Upper lobe of right lung (tissue), 1 donor: ENCODE measurements at places on chromosomes 5 and 9. TPM values are rescaled to one million over a fixed set of nuclear protein-coding genes. Genes with fewer than 3 reads are reported as not detected.

DNA sequence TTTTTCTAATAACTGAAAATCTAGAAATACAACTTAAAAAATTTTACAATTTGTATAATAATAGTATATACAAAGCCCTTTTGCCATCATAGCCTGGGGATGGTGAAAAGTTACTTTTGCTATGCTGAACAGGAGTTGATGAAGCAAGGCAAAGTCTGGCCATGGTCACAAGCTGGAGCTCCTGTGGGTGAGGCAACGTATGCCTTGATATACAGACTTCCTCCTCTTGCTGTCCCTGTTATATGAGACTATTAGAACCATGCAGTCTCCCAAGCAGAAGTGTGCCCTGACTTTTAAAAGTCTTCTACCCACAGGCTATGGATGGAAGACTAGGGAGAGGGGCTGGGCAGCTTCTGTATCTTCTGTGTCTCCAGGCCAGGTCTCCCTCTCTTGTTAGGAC lies 15.7 kb downstream of the FAM151B start:
- H3K4me1 ChIP-seq, result no peaks in the 10 kb centered on the region
- no peak for DNase-seq
- H3K36me3 ChIP-seq, result no peaks in the 10 kb centered on the region

DNA sequence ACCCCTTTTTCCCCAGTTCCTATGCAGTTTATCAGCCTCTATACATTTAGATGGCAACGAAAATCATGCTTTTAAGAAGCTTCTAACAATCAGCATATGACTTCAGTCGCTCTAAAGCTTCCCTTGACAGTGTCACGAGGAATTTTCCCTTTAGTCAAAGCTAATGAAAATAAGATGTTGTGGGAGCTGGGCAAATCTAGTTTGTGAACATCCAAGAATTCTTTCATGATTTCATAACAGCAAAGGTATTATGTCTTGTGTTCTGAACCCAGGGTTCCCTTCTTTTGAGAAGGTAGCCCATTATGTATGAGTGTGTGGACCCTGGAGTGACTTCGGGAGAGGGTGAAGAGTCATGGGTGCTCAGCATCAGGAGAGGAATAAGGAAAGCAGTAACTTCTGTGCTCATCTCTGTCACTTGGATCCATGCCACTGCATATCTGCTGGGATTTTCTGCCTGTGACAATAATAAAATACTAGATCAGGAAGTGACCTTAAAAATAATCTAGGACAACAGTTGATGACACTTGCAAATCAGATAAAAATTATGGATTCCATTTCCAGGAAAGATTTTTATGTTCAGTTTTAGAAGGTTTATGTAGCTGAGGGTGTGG lies 102.4 kb downstream of the PCSK1 start:
- peaks cover 12% of the 10 kb centered on the region for H3K4me1 ChIP-seq
- no peaks in the 10 kb centered on the region for H3K36me3 ChIP-seq
- no peaks in the 10 kb centered on the region for H3K27me3 ChIP-seq
- no peak for DNase-seq

DNA sequence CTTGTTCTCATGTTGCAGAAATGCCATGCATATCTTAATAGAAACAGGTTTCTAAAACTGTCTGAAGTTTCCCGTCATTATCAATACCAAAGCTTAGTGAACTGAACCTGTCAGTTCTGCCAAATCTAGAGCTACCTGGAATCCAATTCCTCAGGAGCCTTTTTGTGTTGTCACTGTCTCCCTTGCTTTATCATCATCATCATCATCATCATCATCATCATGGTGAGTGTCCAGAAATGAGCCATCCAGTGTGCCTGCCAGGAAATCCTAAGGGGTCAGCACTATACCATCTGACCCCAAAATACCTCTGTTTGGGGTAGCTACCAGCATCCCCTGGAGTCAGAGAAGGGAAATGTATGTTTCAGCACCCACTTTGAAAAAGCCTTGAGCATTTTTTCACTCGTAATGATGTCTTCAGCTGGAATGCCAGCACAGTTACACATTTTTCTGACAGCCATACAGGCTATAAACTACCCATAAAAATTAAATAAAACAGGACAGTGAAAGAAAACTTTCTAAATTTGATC lies 150.3 kb downstream of the NR2F1-AS1 start:
- no peaks in the 10 kb centered on the region for H3K36me3 ChIP-seq
- no peak for DNase-seq
- no peak overlapping the region for H3K4me3 ChIP-seq

Gene CWC27
- 16.3 TPM for total RNA-seq

Gene DNAJA1
- total RNA-seq, result 125 TPM
